ENCODE measurements at places on chromosomes 13 and 19. TPM values are rescaled to one million over a fixed set of nuclear protein-coding genes. Genes with fewer than 3 reads are reported as not detected.

GRCh38 chr13:44853641-44854040, 135.6 kb downstream of the NUFIP1 start:
- DNase-seq = no peak

The CRX gene
- total RNA-seq = not detected

The MTUS2 gene
- total RNA-seq = 0.08 TPM

The PROZ gene
- total RNA-seq = not detected

The SIGLEC12 gene
- not detected for total RNA-seq

The CACNA1A gene
- 12.3 TPM for total RNA-seq

DNA sequence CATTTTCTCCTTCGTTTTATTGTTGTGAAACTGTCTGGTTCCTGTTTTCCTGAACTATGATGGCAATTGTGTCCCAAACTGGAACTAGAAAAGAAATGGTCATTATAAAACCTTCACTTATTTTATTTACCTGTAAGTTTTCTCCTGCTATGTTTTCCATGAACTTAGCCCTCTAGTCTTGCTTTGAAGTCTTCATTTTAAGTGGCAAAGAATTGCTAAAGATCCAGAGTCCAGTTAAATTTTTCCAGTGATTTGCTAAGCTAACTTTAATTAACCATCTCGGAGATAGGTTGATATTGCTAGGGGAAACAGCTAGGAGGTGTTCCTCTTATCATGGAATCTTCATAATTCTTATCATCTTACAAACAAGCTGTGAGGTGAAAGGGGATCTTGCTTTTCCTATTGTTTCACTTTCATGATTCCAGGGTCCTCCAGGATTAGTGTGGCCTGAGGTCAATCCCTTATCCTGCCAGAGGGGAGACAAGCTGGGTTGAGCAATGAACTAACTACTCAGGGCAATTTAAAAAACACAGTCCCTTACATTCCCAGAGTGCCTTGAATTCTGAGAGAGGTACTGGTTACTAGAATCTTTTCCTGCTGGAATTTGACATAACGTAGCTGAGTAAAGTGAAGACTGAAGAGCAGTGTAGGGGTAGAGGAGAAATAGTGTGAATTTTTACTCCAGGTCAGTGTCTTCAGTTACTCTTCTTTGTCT, 112.5 kb downstream of the ESD start:
- DNase-seq = no peak

DNA sequence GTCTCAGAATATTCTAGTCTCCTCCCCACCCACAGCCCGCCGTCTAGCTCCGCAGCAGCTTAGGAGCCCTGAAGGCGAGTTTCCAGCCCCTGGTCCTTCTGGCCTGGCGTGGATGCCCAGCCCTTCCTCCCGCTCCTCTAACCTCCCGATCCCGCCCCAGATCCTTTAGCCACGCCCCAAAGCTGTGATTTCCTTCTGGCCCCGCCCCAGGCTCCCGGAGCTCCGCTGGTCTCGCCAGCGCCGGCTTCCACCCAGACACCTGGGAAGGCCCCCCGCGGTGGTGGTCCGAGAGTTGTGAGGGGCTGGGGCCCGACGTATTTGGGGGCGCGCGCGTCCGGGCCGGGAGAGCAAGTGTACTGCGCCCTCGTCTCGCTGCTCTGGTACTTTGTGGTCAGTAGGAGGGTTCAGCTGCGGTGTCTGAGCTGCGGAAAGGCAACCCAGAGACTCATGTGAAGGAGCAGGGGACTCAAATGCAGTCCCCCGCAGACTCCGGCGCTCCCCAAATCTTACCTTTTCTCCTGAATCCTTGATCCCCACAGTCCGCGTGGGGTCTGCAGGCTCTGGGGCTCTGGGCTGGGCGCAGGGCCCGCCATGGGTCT, at the start of gene CGB7:
Gene CGB7 (minus strand): TSS at position 114 of the 599 bp plus-strand sequence. CDS start 2,374 bp downstream, outside the sequence.
- peak; percentile 39 for DNase-seq

- no peak for DNase-seq
Measured at GRCh38 chr19:19548915-19549759, 11.1 kb downstream of the CILP2 start.

The GNG7 gene
- 0.09 TPM for total RNA-seq

The SLITRK6 gene
- 1.7 TPM for total RNA-seq

DNA sequence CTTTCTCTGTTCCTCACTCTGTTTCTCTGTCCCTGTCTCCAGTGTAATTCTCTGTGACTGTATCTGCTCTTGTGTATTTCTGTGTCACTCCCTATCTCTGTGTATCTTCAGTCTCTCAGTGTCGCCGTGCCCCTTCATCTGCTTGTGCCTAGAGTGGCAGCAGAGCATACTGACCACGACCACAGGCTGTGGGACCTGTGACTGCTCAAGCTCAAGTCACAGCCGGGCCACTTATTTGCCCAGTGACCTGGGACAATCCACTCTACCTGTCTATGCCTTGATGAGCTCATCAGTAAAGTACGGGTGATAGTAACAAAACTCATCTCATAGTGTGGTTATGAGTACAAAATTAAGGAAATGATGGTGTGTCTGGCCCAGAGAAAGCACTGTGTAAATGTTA, 8.7 kb downstream of the TMEM147 start:
- no peak for DNase-seq

The ALKBH6 gene
- total RNA-seq = 26.3 TPM

Data from HFFc6 (cell line).